ENCODE measurements at places on chromosomes 13 and 19.

GRCh38 chr13:109548374-109548773 lies 238.0 kb downstream of the IRS2 start:
- DNase-seq: no peak

DNA sequence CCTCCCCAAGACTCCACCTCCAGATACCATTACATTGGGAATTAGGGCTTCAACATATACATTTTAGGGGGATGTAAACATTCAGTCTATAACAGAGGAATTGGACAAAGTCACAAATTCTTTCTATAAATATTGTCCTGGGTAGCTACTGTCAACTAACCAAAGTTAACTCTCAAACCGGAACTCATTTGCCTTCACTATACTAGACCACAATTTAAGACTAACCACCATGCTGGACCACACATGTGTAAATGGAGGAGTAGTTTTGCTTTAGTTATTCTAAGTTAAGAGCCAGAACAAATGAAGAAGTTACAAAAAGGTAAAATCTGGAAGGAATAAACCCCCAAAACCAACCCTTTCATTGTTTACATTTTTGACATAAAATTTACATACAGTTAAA lies 222.8 kb downstream of the NDFIP2 start:
- no peak for DNase-seq

DNA sequence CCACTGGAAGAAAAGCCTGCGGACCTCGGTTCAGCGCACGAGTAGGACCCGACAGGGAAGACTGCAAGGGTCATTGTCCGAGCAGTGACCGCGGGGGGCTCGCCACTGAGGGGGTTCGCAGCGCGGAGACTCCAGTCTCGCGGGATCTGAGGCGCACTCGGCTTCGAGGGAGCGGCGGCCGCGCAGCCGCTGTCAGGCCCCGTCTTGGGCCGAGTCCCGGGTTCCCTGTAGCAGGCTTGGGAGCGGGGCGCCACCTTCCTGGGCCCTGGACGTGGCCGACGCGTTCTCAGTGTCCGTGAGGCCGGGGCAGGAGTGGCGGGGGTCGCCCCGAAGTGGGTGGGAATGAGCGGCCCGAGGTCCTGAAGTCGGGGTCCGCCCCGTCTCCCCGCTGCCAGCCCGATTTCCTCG lies 474 bp upstream of the FAM174C start:
- DNase-seq: no peak

DNA sequence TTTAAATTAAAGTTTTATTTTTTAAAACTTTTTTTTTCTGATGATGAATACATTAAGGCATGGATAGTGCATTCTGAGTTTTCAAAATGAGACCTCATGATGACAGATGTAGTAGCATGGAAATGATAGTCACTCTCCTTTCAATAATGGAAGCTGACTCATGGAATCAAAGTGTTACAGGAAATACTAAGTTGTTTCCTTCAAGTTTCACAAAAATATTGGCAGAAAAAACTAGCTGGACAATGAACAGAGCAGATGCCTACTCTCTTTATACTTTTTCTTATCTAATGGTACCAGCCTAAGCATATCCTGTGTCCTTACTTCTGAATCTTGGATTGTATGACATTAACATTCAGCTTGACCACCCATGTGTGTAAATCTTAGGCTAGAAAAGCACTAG lies 1337.3 kb downstream of the PCDH9 start:
- DNase-seq: no peak

DNA sequence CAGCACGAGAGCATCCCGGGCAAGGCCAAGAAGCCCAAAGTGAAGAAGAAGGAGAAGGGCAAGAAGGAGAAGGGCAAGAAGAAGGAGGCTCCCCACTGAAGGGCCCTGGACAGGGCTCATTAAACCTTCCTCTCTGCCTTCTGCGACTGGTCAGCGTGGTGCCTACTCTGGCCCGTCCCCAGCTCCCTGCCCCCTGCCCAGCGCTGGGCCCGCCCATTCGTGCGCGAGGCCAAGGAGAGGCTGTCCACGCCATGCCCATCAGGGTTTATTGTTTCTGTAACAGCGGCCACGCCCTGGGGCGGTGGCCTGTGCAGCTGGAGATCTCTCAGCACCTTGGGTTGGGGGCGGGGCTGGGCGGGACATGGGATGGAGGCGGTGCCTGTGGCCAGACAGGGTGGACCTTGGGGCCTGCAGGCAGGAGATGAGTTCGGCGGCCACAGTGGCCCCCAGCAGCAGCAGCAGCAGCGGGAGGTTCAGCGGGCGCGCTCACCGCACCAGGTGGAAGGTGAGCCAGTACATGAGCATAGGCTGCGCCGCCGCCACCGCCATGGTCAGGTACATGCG lies 897 bp downstream of the C19orf33 start:
- DNase-seq: no peak

GRCh38 chr19:1719519-1719918 lies 33.8 kb upstream of the ONECUT3 start:
- DNase-seq: no peak

- no peak for DNase-seq
Observed at GRCh38 chr13:82797876-82798275, 1084.4 kb downstream of the SLITRK1 start.

DNA sequence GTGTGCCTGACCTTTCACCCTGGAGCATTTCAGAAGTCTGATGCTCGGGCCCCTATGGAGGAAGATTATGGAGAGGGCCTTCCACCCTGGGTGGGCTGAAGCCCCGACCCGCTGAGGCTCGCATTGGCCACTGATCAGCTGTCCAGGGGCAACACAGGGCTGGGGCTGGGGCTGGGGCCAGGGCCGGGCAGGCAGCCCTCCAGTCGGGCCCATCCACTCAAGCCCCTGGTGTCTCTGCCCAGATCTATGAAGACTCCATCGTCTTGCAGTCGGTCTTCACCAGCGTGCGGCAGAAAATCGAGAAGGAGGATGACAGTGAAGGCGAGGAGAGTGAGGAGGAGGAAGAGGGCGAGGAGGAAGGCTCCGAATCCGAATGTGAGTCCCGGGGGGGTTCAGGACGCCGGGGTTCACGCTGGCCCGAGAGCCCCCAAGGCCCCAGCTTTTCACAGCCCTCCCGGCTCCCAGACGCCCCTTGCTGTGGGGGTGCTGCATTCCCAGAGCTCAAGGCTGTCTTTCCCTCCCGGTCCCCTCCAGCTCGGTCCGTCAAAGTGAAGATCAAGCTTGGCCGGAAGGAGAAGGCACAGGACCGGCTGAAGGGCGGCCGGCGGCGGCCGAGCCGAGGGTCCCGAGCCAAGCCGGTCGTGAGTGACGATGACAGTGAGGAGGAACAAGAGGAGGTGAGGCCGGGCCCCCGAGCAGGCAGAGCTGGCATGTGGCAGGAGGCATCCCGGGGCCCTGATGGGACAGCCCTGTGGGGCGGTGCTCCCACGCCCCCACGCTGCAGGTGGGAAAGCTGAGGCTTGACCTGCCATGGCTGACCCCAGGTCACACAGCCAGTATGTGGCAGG lies 29.5 kb upstream of the LDLR start:
- DNase-seq: no peak

- DNase-seq: no peak
Observed at GRCh38 chr13:36674337-36675212, 755 bp downstream of the SERTM1 start.

- DNase-seq: no peak
Observed at GRCh38 chr19:53598361-53598760, 33.4 kb upstream of the DPRX start.

DNA sequence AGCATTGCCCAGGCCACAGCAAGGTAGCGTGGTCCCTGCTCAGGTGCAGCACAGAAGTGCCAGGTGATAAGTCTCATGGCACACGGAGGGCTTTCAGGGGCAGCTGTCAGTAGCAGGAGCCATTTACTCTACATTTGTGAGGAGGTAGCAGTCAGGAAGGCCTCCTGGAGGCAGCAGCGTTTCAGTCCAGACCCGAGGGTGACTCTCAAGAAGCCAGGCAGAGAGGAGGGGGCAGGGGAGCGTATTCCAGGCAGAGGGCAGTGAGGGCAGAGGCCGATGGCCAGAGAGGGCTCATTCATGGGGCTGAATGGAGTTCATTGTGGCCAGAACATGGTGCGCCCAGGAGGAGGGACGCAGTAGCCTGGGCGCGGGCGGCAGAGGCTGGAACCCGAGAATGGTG lies 8.9 kb downstream of the PIAS4 start:
- no peak for DNase-seq

GRCh38 chr13:31048521-31048920 lies 113.2 kb downstream of the HSPH1 start:
- DNase-seq: no peak

DNA sequence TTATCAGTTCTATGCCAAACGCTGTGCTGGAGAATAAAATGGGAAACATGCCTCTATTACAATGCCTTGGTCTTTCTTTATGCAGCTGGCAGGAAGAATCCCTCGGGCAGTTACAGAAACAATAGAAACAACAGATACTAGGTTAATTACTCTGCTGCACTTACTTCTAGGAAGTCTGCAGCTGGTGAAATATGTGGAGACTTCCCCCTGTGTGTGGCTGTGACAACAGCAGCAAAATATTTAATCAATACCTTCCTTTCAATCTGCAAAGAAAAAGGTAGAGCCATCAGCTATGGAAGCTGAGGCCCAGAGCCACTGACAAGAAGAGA lies 9.9 kb downstream of the STOML3 start:
- DNase-seq: no peak

GRCh38 chr13:99725644-99726043 lies 224.4 kb downstream of the TM9SF2 start:
- DNase-seq: no peak

GRCh38 chr19:5694956-5695648 lies 5.0 kb downstream of the RPL36 start:
- no peak for DNase-seq

DNA sequence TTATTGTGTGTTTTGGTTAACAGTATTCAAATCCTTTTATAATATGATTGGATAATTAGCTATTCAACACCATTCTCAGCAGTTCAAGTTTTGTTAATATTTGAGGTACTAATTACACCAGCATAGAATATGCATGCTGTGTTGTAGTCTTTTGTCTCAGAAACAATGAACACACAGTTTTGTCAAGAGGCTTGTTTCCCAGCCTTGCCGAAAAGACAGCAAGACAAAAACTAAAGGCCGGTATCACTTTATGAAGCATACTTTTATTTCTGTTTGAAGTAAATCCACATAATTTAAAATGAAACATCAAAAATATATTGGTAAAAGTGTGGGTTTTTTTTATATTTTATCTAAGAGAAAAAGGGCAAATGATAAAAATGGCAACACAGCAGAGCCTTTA lies 7.5 kb downstream of the GPR180 start:
- no peak for DNase-seq

DNA sequence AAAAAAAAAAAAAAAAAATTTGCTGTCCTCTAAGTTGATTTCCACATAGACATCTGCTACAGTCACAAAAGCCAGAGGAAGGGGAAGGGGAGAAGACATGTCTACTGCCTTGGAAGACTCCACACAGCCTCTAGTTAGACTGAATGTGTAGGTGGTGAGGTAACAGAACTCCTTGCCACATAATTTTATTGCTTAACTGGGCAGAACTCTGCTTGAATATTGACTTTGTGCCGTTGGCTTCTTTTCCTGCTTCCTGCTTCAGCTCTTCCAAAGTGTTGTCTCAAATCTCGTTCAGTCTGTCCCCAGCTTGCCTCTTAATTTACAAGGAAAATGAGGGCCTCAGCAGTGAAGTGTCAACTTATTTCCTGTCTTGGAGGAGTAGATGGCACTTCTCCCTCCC lies 37.1 kb downstream of the ESD start:
- no peak for DNase-seq

DNA sequence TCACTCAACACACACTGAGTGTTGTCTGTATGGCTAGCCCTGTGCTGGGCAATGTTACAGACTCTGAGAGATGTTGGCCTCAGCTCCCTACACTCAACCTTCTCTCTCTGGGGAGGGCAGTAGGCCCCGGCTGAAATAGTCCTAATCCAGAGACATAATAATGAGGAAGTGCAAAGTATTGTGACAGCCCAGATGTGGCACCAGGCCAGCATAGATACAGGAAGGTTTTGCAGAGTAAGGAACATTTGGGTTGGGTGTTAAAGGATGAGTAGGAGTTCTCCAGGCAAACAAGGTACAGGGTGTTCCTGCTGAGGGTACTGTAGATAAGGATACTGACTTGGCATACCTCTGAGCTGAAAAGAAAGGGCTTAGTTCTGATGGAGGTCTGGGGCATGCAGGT lies 2.4 kb downstream of the LIN7B start:
- no peak for DNase-seq

DNA sequence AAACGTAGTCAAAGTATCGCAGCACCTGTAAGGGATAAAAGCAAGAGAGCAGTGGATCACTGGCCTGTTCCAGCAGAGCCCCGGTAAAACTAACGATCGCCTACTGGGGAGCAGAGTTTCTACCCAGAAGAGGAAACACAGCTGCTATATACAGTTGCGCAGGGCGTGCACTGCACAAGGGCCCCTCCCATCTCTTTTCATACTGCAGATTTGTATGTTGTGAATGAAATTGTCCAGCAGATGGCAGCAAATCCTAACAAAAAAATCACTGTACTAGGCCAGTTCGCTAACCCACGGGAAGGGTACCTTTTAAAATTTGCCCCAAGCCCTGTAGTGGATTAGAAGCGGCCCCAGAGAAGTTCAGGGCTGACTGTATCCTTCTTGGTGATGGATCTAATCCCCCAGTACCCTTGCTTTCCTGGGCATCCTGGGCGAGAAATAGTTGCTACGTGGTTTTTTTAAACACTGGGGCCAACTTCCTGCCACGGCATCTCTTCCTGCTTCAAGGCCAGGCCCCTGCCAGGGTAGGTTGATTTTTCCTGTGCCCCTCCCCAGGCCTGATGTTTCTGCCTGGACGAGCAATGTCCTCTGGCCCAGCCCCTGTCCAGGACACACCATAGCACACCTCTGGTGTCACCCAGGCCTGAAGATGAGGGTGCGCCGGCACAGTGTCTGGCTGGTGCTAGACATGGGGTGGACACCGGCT lies 127.0 kb downstream of the IER2 start:
- peak; percentile 79 for DNase-seq

GRCh38 chr13:61664801-61665705 lies 249.4 kb upstream of the PCDH20 start:
- DNase-seq: no peak

DNA sequence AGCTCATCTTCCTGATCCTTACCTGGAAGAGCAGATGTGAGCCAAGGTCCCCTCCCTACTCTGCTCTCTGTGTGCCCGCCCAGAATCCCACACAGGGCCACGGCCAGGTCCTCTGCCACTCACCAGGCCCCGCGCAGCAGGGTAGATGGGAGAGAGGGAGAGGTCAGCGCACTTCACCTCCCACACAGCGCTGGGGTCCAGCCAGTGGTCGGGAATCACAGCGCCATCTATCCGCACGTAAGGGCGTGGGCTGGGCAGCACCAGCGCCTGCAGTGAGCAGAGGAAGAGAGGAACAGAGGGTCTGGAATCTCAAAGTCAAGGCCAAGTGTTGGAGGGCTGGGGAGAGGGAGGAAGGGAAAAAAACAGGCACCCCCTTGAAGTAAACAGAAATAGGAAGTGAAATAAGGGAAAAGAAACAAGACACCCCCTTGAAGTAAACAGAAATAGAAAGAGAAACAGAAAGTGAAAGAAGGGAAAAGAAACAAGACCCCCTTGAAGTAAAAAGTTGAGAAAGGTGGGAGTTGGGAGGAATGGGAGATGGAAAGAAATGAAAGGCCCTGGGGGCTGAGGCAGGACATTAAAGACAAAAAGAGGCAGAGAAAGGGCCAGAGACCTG lies 7.0 kb upstream of the PLA2G4C start:
- DNase-seq: no peak

- DNase-seq: no peak
Observed at GRCh38 chr13:54424344-54424743, 1395.7 kb downstream of the OLFM4 start.

- no peak for DNase-seq
Observed at GRCh38 chr19:4298810-4299550, 3.2 kb downstream of the TMIGD2 start.

All from GM10248 (cell line).